ENCODE measurements at places on chromosomes 1 and 21. TPM values are rescaled to one million over a fixed set of nuclear protein-coding genes. Genes with fewer than 3 reads are reported as not detected.

The HUNK gene
- total RNA-seq, result not detected

The IFI44L gene
- 22.8 TPM for total RNA-seq

The LEFTY2 gene
- not detected for total RNA-seq

The FCAMR gene
- total RNA-seq, result not detected

The BMP8A gene
- total RNA-seq, result 0.19 TPM

The FAM163A gene
- total RNA-seq, result not detected

The WDR64 gene
- total RNA-seq, result not detected

The MAP10 gene
- 0.96 TPM for total RNA-seq

The B3GALT2 gene
- total RNA-seq, result 2.1 TPM

The HJV gene
- not detected for total RNA-seq

The RNU1-4 gene
- under 0.01 TPM for total RNA-seq

The AGBL4 gene
- not detected for total RNA-seq

The LIN28A gene
- not detected for total RNA-seq

The BSND gene
- not detected for total RNA-seq

The LCE3E gene
- total RNA-seq, result not detected

The SAMD13 gene
- 0.77 TPM for total RNA-seq

The GNG12 gene
- total RNA-seq, result 234 TPM

The LRRC71 gene
- total RNA-seq, result 0.56 TPM

The SPRR4 gene
- not detected for total RNA-seq

The TNFRSF18 gene
- total RNA-seq, result not detected

The SRSF11 gene
- 101 TPM for total RNA-seq

The AIM2 gene
- not detected for total RNA-seq

The ITLN2 gene
- total RNA-seq, result 1.4 TPM

The CASQ1 gene
- under 0.01 TPM for total RNA-seq

The LENEP gene
- total RNA-seq, result not detected

The PSMB4 gene
- 442 TPM for total RNA-seq

The HMGCS2 gene
- total RNA-seq, result not detected

The SPRR2B gene
- total RNA-seq, result not detected

The ATF3 gene
- total RNA-seq, result 14.9 TPM

The MYBPH gene
- total RNA-seq, result not detected

The ICOSLG gene
- total RNA-seq, result 0.19 TPM

The CCDC185 gene
- not detected for total RNA-seq

The KRTAP19-3 gene
- not detected for total RNA-seq

The PALMD gene
- 31.9 TPM for total RNA-seq

The LMNA gene
- 515 TPM for total RNA-seq

The RNU11 gene
- not detected for total RNA-seq

The KIF21B gene
- 0.19 TPM for total RNA-seq

The FAM110D gene
- total RNA-seq, result under 0.01 TPM

The PIK3CD gene
- total RNA-seq, result 7.6 TPM

The SLC25A34 gene
- total RNA-seq, result 0.38 TPM

The PTAFR gene
- total RNA-seq, result under 0.01 TPM

The PCAT6 gene
- total RNA-seq, result not detected

The TMEM200B gene
- total RNA-seq, result 5.2 TPM

The VCAM1 gene
- total RNA-seq, result 5.4 TPM

The CDK18 gene
- total RNA-seq, result 0.58 TPM

The RSPH1 gene
- total RNA-seq, result under 0.01 TPM

The FALEC gene
- not detected for total RNA-seq

The SEMA4A gene
- 0.19 TPM for total RNA-seq

The TCP10L gene
- total RNA-seq, result 0.19 TPM

The IGFN1 gene
- 0.28 TPM for total RNA-seq

The SELE gene
- under 0.01 TPM for total RNA-seq

The NTRK1 gene
- total RNA-seq, result 1.1 TPM

Measured in regular cardiac myocyte (primary cell).